Activated CD4-positive, alpha-beta memory T cell treated with anti-CD3 and anti-CD28 coated beads, Interleukin-2, amount 10 ng/mL, durations not matched to agents 7 days and 5 days (primary cell): ENCODE measurements at places on chromosomes 5 and 9. TPM values are rescaled to one million over a fixed set of nuclear protein-coding genes. Genes with fewer than 3 reads are reported as not detected.

KLF9 gene
- 19.2 TPM for total RNA-seq

DNA sequence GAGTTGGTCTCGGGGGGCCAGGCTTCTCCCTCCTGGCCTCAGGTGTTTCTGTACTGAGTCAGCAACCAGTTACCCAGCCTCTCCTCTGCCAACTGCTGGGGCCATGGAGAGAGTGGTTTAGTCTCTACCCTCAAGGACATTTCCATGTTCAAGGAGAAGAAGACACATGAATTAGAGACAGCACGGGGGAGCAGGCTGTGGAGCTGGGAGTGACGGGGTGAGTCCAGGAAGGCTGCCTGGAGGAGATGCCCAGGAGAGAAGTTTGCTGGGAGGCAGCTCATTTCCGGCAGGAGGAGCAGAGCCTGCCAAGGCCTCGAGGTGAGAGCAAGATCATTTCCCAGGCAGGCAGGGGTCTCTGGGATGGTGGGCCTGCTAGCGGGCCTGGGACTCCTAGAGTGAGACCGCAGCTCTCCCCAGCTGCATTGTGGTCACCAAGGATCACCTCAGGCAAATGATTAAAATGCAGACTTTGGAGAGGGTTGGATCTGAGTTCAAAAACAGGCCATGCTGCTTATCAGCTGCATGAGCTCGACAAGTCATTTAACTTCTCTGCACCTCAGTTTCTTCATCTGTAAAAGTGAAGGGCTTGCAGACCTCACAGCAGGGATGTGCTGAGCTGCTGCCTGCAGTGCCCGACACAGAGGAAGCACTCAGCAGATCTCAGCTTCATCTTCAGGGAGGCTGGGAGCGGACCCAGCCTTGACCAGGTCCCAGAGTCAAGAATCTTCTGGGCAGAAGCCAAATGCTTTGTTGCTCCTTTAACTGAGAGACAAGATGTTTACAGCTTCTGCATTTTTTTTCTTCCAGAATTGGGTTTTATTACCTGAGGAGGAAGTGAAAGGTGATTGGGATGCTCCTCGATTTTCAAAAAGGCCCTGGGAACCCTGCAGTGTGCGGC is 35.2 kb downstream of the NEK6 start:
- DNase-seq, result no peak
- H3K4me1 ChIP-seq, result peaks cover 39% of the 10 kb centered on the region
- H3K27ac ChIP-seq, result no peak overlapping the region
- no peak overlapping the region for H3K4me3 ChIP-seq
- no peaks in the 10 kb centered on the region for H3K27me3 ChIP-seq
- peaks cover 2% of the 10 kb centered on the region for H3K36me3 ChIP-seq

PRUNE2 gene
- 0.83 TPM for total RNA-seq

- no peaks in the 10 kb centered on the region for H3K36me3 ChIP-seq
- peaks cover 3% of the 10 kb centered on the region for H3K27me3 ChIP-seq
- no peak overlapping the region for H3K27ac ChIP-seq
- DNase-seq, result no peak
- H3K4me1 ChIP-seq, result no peaks in the 10 kb centered on the region
Measured at GRCh38 chr5:67904366-67904765, 311.2 kb upstream of the PIK3R1 start.

DNA sequence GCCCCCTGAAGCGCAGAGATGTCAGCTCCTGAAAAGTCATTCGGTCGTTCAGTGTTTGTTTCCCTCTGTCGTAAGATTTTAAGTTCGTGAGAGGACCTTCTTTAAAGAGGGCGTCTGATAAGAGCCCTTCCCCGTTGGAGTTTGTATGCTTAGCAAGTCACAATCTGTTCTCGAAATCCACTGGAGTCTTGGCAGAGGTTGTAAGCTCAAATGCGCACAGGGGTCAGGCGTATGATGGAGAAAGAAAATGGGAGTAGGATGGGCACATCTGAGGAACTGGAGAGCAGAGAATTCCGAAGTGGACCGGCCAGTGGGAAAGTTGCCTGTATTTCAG is 710 bp downstream of the HSD17B4 start:
- peak overlapping the region; percentile 44 for H3K27ac ChIP-seq
- H3K27me3 ChIP-seq, result peaks cover 11% of the 10 kb centered on the region
- no peaks in the 10 kb centered on the region for H3K36me3 ChIP-seq
- H3K4me1 ChIP-seq, result peaks cover 20% of the 10 kb centered on the region

DNA sequence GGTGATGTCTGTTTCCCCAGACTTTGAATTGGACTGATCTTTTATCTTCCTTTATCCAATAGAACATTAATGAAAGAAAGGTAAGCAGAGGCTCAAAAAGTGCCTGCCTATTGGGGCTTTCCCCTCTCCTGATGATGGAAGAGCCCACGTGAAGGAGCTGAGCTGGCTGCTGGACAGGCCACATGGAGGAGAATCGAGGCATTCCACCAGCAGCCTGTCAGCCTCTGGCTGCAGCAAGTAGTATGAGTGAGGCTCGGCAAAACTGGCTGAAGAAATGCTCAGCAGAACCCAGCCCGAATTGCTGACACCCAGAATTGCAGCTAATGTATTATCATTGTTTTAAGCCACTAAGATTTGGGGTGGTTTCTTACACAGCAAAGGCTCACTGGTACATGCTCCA is 66.5 kb upstream of the STC2 start:
- DNase-seq, result no peak
- peaks cover 2% of the 10 kb centered on the region for H3K27me3 ChIP-seq
- no peak overlapping the region for H3K4me3 ChIP-seq
- H3K4me1 ChIP-seq, result no peaks in the 10 kb centered on the region
- no peak overlapping the region for H3K27ac ChIP-seq

DNA sequence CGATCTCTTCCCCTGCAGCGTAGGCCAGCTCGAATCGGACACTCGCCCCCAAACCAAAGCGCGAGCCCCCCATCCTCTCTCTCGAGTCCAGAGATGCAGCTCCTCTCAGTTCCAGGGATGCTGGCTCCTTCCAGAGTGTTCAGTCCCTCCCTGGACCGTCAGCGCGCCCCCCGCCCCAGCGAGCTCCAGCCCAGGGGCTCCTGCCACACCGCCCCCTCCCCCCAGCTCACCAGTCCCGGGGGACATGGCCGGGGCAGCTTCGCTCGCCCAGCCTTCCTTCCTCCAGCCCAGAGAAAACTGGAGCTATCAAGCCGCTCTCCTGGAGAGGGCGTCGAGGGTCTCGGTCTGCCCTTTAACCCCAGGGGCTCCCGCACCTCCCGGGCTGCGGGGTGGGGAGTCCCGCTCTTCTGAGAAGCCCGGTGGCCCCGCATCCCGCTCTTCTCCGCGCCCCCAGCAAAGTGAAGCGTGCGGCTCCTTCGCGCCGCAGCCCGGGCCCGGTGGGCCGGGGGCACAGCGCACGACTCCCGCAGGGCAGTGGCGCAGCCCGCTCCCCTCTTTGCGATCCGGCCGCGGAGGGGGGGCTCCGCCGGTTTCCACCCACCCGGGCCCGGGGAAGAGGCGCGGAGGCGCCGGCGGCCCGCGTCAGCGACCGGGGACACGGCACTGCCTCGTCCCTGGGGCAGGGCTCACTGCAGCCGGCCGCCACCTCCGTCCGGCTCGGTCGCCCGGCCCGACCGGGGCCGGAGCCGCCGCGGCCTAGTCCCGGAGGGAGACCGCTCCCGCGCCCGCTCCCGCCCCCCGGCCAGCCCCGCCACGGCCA is 587 bp downstream of the MIER3 start:
- peaks cover 31% of the 10 kb centered on the region for H3K27me3 ChIP-seq
- peaks cover 22% of the 10 kb centered on the region for H3K4me1 ChIP-seq
- H3K36me3 ChIP-seq, result peaks cover 9% of the 10 kb centered on the region
- H3K4me3 ChIP-seq, result peak overlapping the region; percentile 91

CPLANE1 gene
- 5.8 TPM for total RNA-seq

GRCh38 chr5:13278148-13278547 is 666.3 kb downstream of the DNAH5 start:
- H3K27ac ChIP-seq, result no peak overlapping the region
- H3K4me3 ChIP-seq, result no peak overlapping the region
- H3K36me3 ChIP-seq, result no peaks in the 10 kb centered on the region
- no peaks in the 10 kb centered on the region for H3K27me3 ChIP-seq

NANS gene
- total RNA-seq, result 46.1 TPM
